ENCODE measurements at places on chromosomes 2 and 18.

- DNase-seq, result no peak
These were observed 31.0 kb downstream of the ABCA12 start for GRCh38 chr2:215107216-215108056.

GRCh38 chr2:36733215-36733614 is 36.7 kb downstream of the VIT start:
- no peak for DNase-seq

DNA sequence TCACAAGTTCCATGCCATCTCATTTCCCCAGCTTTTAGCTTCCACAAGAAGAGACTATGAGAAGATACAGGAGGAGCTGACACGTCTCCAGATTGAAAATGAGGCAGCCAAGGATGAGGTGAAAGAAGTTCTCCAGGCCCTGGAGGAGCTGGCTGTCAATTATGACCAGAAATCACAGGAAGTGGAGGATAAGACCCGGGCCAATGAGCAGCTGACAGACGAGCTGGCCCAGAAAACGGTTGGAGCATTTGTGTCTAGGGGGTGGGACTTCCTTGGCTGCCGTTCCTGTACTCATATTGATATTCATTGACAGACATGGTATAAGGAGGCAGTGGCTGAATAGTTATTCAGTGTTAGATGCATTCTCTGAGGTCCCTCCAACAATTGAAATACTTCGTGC is 57.2 kb upstream of the LYPD6B start:
- no peak for DNase-seq

DNA sequence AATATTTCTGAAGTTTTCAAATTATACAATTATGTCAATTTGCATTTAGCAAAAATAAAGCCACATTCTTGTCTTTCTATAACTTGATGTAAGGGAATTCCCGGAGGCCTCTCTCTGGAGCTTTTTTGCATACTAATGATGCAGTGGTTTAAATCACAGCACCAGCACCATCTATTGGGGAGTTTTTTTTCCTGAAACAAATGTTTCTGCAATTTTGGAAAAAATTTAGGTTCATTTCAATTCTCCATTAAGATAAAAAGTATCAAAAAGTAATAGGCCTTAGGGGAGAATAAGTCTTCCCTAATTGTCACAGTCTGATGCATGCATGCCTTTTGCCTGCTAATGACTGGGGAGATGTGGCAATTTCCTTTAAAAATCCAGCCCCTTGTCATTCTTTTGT is 13.5 kb downstream of the CBLN2 start:
- no peak for DNase-seq

DNA sequence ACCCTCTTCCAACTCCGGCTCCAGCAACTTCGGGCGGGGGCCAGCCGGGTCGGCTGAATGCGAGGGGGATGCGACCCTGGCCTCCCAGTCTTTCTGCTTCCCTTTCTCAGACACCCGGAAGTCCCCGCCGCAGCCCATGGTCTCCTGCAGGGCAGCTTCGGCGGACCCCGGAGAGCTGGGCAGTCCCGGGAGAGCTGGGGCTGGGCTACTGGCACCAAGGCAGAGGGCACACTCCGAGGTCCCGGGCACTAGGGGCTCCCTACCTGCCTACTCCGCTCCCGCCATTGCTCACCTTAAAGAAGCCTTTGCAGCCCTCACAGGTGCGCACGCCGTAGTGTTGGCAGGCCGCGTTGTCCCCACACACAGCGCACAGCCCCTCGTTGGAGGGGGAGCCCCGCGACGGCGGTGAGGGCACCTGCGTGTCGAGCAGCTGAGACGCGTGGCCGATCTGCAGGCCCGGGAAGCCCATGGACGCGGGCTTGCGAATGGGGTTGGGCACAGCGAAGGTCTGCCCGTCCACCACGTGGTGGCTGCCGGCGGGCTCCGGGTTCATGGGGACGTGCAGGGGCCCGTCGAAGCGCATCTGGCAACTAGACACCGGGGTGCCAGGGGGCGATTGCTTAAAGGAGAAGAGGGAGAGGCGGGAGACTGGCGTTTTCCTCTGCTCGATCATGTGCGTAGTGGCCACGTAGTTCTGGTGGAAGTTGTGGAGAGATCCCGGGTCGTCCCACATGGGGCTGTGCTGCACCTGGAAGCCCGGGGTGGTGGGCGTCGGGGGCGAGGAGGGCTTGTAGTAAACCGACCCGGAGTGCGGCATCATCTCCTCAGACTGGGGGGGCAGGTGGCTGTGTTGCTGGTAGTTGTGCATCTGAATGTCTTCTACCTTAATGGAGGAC is 3.2 kb downstream of the NR4A2 start:
- no peak for DNase-seq

DNA sequence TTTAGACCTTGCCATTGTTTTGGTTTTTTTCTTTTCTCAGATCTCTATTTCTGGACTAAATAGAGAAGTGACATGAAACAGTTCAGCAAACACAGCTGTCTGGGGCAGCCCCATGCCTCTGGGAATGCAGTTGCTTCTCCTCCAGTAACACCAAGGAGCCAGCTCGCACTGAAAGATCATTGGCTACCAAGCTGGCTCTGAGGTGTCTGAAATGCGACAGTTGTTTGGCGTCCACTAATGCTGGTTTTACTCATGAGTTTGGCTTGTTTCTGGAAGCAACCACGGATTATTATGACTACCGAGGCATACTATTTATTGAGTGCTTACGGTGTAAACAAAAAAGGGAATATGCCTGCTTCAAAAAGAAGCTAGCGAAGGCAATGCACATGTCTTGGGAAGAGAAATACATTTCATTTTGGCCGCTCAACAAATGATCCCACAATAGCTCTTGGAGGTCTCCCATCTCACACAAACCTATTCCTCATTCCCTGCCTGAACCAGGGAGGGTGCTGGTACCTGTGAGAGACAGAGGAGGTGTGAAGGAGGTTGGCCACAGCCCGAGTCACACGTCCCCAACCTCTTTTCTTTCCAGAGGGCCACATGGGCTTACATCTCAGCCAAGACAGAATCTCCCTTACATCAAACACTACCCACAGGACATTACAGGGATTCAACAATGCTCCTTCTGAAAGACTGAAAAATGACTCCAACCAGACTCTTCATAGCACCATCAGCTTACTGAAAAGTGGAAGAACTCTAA is 37.5 kb upstream of the NEB start:
- DNase-seq, result no peak

GRCh38 chr2:135582383-135582782 is 51.1 kb downstream of the R3HDM1 start:
- no peak for DNase-seq

DNA sequence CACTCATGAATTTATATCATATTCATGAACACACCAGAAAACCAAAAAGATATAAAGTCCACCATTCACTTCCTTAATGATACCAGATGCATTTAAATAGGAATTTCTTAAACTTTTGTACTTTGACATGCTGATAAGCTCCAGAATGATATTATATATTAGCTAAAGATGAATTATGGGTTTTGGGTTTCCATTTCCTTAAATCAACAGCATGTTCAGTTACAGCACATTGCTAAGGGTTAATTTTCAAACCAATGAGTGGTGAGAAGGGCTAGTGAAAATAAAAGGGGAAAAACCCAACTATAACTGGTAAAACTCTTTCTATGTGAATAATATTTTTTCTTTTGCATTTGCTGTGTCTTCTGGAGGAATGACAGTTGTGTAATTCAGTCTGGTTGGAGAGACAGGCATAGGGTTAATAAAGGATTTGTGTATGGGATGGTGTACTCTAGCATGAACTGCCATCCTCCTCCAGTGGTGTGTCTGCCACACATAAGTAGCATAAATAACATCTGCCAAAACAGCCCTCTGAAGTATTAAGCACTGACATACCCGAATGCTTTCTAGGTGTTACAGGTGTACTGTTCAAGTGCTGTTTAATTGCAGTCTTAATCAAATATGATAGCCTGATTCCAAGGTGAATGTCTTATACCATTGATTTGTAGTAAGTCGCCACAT is 19.3 kb upstream of the CPS1 start:
- no peak for DNase-seq

GRCh38 chr2:72271276-72271614 is 123.6 kb upstream of the CYP26B1 start:
- no peak for DNase-seq

DNA sequence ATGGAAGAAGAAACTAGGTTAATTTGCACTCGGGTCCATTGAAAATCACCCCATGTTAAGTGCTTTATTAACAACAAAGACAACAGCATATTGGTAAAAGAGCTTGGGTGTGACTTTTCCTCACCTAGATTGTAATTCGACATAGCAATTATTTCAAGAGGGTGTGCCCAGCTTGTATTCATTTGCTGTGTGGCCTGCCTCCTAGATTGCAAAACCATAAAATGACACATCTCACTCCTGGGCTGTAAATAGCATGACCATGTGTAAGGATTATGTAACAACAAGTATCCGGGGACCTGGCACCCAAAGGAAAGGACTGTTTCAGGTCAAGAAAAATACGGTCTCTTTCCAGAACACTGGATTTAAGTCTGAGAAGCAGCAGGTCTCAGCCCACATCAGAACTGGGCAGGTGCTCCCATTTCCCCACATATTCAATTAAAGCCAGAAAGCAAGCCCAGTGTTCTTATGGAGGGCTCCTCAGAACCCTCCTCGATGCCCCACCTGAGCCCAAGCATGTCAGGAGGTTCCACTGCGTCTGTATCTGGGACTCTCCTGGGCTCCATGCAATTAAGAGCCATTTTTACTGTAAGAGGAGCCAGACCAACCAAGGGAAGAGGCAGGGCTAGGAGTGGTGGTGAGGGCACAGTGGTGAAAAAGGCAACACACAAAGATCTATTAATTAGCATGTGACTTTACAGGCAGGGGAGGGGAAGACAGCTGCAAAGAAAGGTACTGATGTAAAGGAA is 39.2 kb downstream of the MREG start:
- DNase-seq, result no peak

DNA sequence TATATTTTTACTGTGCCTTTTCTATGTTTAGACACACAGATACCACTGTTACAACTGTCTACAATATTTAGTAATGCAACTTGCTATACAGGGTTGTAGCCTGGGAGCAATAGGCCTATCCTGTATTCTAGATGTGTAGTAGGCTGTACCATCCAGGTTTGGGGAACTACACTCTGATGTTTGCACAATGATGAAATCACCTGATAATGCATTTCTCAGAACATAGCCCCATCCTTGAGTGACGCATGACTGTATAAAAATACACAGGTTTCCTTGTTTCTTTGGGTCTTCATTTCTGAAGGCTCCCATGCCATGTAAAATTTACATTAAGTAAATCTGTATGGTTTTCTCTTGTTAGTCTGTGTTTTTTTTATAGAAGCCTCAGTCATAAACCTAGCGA is 270.9 kb upstream of the SKOR2 start:
- no peak for DNase-seq

DNA sequence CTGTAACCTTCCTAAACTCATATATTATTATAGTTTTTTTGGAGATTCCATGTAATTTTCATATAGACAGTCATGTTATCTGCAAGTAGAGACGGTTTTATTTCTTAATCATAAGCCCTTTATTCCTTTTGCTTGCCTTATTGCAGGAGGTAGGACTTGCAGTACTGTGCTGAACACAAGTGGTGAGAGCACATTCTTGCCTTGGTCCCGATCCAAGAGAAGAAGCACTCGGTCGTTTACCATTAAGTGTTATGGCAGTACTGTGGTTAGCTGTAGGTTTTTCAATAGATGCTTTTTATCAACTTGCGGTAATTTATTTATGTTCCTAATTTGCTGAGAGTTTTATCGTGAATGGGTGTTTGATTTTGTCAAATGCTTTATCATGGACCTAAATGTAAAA is 305.7 kb downstream of the DYSF start:
- DNase-seq, result no peak

DNA sequence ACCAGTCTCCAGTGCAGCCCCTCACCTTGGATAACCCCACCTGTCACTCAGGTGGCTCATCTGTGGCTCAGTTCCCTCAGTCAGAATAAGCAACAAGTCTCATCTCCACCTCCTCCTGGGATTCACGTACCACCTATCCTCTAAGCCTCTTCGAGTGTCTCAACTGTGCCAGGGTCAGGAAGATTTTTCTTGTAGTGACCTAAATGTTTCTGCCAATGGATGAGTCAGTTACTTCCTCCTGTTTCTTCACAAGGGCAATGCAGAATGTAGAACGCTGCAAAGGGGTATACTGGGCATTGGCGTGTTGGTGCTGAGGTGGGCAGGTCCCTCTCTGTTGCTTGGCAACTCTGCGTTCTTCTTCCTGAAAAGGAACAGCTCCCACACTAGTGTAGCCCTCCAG is 213.3 kb upstream of the CXCR4 start:
- DNase-seq, result no peak

DNA sequence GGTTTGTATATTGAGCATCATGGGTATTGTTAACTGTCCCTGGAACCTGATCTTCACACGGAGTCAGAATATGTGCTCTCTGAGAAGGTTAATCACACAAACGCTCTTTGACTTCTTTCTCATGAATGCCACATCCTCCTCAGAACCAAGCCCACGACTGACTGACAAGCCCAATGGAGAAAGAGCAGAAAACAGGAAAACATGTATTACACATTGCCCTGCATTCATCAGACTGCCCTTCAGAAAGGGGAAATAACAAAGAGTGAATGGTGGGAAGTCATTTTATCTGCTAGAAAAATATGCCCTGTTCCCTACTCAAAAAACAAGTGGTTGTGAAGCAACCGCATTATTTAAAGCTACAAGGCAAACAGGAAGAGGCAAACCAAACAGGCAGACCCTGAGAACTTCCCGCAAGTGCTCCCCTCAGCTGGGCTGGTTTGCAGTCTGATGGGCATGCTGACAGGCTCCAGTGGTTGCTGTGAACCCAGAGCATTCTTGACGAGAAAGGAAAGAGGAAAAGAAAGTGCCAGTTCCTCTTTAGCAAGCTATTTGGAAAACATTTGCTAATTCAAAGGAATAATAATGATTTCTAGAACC is 172.9 kb upstream of the SETBP1 start:
- no peak for DNase-seq

DNA sequence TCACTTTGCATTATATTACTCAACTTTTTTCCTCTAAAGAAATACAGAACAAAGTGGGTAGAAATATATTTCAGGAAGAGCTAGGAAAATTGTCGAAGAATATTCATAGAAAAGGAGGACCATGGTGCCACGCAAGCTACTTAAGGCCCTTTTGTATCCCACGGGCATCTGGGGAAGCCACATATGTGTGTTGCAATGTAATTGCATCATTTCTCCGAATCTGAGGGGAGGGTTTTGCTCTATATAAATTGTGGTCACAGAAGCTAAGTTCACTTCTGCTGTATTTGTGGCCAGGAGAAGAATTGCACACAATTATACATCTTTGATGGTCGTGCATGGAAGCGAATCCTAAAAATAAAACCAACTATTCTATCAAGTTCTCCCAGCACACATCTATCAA is 360.3 kb downstream of the IRS1 start:
- no peak for DNase-seq
